ENCODE measurements at places on chromosomes 16 and 17.

DNA sequence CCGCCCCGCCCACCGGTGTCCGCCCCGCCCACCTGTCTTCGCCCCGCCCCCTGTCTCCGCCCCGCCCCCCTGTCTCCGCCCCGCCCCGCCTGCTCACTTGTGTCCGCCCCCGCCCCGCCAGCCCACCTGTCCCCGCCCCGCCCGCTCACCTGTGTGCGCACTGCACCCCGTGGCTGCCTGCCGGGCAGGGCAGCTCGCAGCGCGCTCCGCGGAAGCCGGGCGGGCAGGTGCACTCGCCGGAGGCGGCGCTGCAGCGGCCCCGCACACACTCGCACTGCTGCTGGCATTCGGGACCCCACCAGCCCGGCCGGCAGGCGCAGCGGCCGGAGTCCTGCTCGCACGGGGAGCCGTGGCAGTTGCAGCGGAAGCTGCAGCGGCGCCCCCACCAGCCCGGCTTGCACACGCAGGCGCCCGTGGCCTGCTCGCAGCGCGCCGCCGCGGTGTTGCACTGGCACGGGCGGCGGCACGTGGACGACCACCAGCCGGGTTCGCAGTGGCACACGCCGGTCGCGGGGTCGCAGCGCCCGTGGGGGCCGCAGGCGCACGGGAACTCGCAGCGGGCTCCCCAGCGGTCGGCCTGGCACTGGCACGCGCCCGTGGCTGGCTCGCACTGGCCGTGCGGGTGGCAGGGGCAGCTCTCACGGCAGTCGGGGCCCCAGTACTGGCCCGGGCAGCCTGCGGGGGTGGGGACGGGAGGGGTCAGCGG, 2.1 kb downstream of the SCARF1 start:
- DNase-seq, result peak; percentile 46

GRCh38 chr16:84763164-84763563, 56.6 kb upstream of the CRISPLD2 start:
- DNase-seq, result no peak

DNA sequence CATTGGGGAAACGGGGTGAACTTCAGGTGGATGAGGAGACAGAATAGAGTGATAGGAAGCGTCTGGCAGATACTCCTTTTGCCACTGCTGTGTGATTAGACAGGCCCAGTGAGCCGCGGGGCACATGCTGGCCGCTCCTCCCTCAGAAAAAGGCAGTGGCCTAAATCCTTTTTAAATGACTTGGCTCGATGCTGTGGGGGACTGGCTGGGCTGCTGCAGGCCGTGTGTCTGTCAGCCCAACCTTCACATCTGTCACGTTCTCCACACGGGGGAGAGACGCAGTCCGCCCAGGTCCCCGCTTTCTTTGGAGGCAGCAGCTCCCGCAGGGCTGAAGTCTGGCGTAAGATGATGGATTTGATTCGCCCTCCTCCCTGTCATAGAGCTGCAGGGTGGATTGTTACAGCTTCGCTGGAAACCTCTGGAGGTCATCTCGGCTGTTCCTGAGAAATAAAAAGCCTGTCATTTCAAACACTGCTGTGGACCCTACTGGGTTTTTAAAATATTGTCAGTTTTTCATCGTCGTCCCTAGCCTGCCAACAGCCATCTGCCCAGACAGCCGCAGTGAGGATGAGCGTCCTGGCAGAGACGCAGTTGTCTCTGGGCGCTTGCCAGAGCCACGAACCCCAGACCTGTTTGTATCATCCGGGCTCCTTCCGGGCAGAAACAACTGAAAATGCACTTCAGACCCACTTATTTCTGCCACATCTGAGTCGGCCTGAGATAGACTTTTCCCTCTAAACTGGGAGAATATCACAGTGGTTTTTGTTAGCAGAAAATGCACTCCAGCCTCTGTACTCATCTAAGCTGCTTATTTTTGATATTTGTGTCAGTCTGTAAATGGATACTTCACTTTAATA, 7.0 kb upstream of the TMEM235 start:
- DNase-seq, result no peak

DNA sequence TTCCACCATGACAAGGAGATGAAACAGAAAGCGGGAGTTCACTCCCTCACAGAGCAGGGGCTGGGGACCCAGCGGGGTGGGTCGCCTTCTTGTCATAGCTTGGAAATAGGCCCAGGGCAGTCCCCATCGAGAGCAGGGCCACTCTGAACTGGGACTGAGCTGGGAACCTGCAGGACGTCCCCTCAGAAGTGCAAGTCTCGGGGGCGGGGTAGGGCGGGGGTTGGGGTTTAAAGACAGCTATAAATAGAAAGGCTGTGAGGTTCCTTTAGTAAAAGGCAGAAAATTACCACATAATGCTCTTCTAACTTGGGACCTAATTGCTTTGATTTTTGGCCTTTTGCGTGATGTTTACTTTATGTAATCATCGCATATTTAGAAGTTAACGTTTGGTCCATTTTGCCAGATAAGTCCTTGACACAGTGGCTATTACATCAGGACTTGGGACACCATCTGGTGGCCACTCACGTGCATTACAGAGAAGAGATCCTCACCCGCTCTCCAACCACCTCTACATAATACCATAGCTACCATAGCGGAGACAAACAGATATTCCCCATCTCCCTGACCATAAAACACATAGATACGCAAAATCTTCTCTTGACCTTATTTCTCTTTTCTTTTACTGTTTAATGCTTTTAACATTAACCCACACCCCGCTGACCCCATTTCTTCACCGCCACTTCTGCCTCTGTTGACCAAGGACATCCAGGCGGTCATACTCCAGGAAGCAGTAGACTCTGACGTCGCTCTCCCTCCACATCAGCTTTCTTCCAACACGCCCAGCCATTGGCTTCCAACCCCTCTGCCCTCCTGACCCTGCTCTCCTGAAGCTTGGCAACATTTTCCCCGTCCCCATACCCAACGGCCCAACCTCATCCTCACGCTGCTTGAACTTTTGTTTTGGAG, 27.5 kb upstream of the PIK3R6 start:
- DNase-seq, result peak; percentile 55

- no peak for DNase-seq
Measured at GRCh38 chr17:29107933-29108822, 65.2 kb downstream of the PIPOX start.

GRCh38 chr17:77457572-77458201, 316.9 kb downstream of the SEC14L1 start:
- no peak for DNase-seq

GRCh38 chr17:50349243-50349600, 3.3 kb downstream of the XYLT2 start:
- no peak for DNase-seq

DNA sequence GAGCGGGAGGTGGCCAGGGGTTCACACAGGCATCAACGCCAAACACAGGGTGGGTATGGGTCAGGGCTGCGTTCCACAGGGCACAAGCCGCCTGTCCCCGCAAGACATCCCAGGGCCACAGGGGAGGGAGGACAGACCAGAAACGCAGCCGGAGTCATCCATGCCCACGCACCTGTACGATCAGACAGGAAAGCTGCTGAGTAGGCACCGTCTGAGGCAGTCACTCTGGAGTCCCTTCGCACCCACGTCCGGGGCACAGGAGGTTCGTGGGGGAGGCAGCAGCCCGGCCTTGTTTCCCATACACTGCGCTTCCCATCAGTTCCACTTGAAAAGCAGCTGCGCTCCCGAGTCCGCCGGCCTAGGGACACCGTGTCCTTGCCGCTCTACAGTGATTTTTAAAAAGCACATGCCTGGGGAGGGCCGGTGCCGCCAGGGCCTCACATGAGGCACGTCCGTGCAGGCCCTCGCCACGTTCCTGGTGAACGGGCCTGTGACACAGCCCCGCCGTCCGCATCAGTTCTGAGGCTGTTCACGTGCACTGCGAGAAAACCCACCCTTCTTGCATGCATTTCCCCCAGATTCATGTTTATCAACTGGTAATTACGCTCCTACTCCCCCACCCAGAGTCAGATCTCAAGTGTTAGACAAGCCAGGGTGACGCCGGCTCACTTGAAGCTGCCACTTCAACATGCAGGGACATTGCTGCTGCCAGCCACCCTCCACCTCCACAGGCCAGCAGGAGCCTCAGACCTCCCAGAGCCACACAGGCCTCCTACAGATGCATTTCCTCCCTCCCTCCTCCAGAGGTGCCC, 34.8 kb downstream of the WDR45B start:
- no peak for DNase-seq

GRCh38 chr17:82780195-82780594, 28.3 kb downstream of the TBCD start:
- no peak for DNase-seq

DNA sequence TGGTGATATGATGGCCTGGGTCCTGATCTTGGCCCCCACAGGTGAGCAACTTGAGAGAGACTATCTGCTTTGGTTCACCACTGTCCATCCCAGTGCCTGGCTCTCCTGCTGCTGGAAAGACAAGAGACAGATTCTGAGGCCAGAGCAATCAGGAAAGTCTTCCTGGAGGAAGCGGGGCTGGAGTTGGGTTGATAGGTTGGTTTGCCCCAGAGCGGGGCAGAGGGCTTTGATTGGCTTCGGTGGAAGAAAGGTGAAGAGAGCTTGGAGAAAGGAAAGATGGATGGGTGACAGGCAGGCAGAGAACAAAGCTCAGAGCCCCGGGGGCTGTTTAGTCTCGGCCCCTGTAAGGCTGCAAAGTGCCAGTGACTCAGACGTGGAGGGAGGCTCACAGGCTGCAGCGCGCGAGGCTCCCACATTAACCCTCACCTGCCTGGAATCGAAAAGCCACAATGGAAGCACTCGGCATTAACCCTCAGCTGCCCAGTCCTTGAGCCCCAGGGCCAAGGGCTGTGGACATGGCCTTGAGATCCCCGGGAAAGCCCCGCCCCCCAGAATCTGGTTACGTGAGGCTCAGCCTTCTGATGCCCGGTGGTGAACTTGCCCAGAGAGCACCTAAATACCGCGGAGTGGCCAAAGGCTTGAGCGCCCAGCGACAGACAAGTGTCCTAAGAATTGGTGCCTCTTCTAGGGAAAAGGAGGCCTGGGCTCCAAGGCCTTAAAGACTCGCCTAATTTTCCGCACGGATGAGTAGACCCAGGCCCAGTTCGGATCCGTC, 996 bp upstream of the CPNE2 start:
- no peak for DNase-seq

DNA sequence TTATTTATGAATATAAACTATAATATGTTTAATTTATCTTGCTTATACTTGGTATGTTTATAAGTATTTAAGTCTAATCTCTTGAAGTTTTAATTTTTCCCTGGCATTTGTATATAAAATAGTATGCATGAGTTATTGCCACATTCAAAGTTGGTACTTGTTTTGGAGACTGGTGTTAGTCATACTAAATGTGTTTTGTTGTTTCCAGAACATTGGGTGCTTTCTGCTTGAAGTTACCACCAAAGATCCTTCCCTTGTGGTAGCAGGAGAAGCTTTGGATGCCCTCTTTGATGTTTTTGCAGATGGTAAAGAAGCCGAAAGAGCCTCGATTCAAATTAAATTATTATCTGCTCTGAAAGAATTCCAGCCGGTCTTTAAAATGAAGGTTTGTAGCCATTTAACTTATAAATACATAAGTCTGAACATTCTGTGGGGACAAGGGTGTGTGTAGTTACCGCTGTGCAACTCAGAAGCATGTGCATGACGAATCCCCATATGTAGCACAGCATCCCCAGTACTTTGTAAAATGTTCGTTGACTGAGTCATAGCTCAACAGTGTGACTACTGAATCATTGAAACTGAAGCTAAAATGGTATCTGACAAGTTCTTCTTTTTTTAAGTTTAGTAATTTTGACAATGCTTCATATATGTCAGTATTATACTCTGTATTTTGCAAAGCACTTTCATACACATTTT, 36.4 kb downstream of the HEATR3 start:
- DNase-seq, result no peak

DNA sequence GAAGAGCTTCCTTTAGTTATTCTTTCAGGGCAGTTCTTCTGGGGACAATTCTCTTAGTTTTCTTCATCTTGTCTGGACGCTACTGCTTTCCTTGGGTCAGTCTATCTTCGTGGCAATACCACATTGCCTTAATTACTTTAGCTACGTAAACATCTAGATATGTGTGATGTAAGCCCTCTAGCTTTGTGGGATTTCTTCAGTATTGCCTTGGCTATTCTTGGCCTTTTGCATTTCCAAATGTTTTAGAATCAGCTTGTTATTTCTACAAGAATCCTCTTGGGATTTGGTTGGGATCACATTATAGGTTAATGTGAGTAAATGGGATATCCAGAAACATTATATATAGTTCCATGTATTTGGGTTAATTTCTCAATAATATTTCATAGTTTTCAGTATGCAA, 9.0 kb upstream of the ST6GALNAC2 start:
- DNase-seq, result no peak

DNA sequence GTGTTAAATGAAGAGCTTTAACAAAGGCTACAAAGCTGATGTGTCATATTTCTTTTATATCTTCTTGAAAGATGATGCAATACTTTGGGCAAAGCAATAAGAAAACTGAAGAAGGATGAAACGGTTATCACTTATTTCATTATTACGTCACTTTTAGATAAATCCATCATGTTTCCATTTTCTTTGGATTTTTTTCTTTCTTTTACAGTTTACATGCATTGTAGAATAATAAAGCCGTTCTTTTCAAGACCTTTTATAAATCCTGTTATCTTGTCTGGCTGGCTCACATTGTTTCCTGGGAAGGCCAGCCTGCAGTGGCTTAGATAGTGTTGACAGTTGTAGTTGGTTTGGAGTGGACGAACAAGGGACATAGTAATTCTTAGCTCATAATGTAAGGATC, 28.9 kb downstream of the TANC2 start:
- no peak for DNase-seq

DNA sequence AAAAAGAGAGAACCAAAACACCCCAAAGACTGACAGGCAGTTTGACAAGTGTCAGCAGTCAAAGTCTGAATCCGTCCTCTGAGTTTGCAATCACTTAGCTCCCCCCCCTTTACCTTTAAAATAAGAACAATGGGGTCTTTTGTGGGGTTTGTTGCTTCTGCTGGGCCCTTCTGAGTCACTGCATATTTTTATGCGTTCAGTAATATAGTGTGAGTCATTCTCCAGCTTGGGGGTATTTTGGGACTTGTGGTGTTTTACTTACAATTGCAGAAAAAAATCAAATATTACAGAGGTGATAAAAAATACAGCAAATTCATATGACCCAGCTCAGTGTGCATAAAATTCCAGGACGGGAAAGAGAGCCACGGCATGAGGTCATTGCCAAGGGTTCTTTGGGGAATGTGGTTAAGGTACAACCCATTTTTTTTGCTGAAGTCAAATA, 120.1 kb downstream of the CYLD start:
- no peak for DNase-seq

DNA sequence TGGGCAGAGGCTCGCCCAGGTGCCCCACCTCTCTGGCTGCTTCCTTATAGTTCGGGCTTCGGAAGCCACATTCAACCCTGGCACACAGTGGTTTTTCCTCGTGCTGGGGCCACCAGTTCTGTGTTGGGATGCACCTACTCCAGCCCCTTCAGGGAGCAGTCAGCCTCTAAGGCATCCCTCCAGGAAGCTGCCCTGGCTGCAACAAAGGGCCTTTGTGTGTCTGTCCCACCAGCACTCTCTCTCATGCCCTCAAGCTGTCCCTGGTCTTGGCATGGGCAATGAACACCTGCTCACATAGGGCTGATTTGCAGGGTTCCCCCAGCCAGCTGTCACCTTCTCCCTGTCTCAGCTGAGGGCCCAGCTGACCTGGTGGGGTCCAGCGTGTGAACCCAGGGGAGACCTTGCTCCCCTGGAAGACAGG, 754 bp upstream of the NOXO1 start:
- no peak for DNase-seq
